ENCODE measurements at places on chromosomes 7 and 10.

- DNase-seq, result no peak
These were observed 158.6 kb upstream of the LYZL1 start for GRCh38 chr10:29130190-29130673.

- DNase-seq, result no peak
These were observed 52.7 kb upstream of the LAMB1 start for GRCh38 chr7:108055611-108056021.

- DNase-seq, result no peak
These were observed 825.1 kb upstream of the ZWINT start for GRCh38 chr10:57186201-57186600.

DNA sequence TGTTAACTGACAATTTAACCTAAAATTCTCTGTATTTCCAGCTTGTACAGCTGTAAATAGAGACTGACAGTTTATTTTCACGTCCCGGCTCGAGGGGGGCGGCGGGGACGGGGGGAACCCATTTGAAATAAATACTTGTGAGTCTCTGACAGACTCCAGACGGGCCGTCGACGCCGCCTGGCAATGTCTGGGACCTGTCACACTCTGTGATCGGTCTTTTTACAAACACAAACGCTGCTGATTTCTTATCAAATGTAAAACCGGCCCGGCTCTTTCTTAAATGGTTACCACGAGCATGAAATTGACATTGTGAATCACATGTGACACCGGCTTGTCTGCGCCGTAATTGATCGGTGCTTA, 57.0 kb downstream of the UNCX start:
- no peak for DNase-seq

DNA sequence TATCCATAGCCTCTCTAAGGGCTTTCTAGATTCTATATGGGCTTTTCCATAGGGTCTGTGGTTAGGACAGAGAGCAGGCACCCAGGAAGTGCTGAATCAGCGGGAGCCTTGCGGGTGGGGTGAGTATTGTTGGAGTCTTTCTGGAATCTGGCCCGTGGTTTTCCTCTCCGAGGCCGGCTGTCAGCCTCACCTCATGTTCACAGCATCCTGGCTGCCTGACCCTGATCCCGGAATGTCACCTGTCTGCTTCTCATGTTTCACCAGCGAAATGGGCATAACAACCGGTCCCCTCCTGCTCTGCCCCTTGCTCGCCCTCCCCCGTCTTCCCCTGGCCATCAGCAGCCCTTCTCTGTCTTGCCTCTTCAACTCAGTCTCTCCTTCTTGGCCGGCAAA, 36.5 kb downstream of the DDIT4 start:
- DNase-seq, result no peak
